ENCODE measurements at places on chromosomes 11 and 22. TPM values are rescaled to one million over a fixed set of nuclear protein-coding genes. Genes with fewer than 3 reads are reported as not detected.

- no peak for DNase-seq
Measured at GRCh38 chr22:47446331-47446730, 683.9 kb downstream of the TBC1D22A start.

The SNAP29 gene
- total RNA-seq: 15.1 TPM

GRCh38 chr22:48885919-48886305 is 941.8 kb downstream of the BRD1 start:
- DNase-seq: no peak

DNA sequence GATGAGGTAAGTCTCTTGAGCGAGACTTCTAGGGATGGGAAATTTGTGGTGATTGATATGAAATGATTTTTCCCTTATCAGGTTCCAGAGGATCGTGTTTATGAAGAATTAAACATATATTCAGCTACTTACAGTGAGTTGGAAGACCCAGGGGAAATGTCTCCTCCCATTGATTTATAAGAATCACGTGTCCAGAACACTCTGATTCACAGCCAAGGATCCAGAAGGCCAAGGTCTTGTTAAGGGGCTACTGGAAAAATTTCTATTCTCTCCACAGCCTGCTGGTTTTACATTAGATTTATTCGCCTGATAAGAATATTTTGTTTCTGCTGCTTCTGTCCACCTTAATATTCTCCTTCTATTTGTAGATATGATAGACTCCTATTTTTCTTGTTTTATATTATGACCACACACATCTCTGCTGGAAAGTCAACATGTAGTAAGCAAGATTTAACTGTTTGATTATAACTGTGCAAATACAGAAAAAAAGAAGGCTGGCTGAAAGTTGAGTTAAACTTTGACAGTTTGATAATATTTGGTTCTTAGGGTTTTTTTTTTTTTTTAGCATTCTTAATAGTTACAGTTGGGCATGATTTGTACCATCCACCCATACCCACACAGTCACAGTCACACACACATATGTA is 7.1 kb downstream of the MS4A2 start:
- DNase-seq: no peak

- DNase-seq: no peak
Measured at GRCh38 chr11:100663583-100663982, 23.5 kb upstream of the ARHGAP42 start.

DNA sequence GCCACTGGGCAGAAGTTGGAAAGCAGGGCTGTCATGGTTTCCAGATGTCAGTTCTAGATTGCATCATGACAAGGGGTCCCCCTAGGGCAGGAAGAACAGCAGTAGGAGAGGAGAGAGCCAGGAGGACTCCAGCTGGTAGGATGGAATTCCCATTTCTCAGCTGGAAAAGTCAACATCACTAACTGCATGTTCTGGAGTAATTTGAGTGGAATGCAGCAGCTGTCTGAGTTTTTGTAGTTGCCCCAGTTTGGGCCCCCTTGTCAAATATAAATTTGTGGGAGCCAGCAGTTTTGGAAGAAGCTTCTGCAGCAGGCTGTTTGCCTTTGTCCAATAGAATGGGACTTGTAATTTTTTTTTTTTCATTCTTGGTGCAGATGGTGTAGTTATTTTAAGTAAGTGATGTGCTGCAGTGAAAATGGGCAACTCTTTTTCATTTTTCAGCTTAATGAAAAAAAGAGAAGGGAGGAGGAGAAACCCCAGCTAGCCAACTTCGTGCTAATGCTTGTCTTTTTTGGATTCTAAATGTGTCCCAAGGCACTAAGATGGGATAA is 86.9 kb downstream of the LDLRAD3 start:
- peak; percentile 84 for DNase-seq

DNA sequence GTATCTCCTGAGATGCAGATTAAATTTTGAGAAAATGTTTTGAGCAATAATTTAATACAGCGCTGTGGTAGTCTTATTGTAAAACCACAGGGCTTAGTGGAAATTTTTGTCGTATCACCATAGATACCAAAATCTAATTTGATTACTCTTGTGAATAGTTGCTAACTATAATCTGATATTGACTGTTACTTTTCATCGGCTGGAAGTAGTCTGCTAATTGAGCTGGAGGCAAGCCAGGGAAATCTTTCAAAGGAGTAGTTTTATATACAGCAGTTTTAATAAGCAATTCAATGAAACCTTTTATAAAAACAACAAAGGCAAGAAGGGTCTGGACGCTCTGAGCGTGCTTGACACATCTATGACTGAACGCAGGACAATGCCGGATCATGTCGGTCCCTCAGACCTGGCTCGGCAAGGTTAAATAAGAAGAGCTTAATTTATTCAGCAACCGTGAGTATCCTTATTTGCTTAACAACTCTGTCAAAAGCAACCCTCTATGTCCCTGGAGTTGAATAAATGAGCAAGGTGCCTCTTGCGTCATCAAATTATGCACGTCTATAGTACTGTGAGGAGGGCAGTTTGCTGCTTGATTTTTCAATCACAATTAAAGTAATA is 121.2 kb downstream of the NCAM1 start:
- no peak for DNase-seq

DNA sequence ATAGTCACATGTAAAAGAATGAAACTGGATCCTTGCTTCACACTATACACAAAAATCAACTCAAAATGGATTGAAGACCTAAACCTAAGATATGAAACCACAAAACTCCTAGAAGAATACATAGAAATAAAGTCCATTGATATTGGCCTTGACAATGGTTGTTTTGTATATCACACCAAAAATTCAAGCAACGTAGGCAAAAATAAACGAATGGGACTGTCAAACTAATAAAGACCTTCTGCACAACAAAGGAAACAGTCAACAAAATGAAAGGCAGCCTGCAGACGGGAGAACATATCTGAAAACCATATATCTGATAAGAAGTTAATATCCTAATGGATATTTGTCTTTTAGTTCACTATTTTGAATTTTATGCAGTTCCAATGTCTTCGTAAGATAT is 292.3 kb upstream of the CNTN5 start:
- no peak for DNase-seq

DNA sequence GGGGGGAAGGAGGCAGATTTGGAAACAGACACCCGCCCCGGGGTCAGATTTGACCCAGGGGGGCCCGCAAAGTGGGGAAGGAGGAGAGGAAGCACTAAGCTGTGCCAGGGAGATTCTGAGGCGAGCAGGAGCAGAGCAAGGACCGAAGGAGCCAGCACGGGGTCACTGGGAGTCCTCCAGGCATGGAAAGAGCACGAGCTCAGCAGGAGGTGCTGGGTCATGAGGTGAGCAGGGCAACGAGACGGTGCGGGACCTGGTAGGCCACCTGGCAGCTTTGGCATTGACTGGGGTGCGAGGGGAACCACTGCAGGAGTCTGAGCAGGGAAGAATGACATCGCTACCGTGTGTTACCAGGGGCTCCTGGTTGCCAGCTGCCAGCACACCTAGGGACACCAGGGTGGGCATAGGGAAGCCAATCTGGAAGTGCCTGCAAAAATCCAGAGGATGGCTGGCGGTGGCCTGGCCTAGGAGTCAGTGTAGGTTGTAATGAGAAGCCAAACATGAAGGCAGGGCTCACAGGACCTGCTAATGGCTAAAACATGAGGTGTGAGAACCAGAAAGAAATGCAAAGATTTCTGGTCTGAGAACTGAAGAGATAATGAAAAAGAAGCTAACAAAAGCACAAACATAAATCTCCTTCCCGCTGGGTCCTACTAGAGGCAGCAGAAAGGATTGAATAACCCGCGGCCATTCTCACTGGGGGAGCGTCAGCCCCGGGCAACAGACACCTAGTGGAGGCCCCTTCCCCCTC is 63.5 kb downstream of the MICAL3 start:
- DNase-seq: no peak

The PHOX2A gene
- total RNA-seq: not detected

Data from myocyte (in vitro differentiated cells).